Fibroblast of the aortic adventitia (primary cell): ENCODE measurements at places on chromosomes 11 and 22. TPM values are rescaled to one million over a fixed set of nuclear protein-coding genes. Genes with fewer than 3 reads are reported as not detected.

DNA sequence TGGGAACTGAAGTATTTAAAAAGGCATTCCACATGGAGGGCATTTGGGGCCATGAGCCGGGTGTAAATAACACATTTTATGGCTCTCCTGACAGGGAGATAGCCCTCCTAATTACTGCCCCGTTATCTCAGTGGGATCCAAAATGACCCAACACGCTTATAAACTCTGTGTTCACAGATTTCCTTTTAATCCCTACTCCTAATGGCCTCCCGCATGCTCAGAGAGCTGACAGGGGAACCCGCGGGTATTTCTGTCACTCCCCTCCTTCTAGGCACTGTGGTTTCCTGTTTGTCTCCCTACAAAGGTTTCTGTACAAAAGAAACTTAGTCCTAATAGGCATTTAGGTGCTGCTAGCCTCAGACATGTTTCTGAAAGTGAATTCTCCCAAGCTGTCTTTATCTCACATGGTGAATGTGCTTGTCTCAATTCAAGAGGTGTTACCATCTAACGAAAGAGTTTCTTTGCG, 202.8 kb upstream of the SEZ6L start:
- DNase-seq: no peak

GRCh38 chr11:487571-488021, 19.4 kb downstream of the RNH1 start:
- DNase-seq: no peak

DNA sequence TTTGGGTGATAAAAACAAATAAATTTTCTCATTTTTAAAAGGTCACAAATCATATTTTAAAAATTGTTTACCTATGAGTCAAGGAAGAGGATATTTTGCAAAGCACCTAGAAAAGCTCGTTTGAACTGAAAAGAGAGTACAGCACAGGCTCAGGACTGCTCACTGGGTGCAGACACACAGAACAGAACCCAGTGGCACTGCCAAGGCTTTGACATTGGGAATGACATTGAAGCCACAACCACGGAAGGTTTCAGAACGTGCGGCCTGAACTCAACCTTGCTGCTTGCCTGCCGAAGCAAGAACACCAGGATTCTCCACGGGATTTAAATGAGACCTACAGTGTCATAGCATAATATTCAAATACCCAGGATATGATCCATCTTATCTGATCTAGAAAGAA, 597.1 kb upstream of the B3GAT1 start:
- DNase-seq: no peak

DNA sequence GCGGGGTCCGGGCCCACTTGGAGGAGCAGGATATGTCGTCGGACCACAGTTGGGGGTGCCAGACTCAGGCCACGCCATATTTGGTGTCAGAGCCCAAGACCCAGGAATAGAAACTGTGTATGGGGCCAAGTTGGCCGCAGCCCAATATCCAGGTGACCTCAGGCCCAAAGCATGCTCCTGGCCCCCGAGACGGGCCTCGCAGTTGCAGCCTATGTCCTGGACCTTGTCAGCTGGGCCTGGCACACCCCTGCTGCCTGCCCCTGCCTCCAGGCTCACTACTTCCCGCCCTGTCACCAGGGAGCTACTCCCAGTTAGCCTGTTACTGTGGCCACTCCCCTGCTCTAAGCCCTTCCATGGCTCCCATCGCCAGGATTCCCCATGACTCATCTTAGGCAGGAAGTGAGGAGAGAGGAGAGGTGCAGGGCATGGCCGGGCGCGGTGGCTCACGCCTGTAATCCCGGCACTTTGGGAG, 23.1 kb downstream of the A4GALT start:
- DNase-seq: peak; percentile 82

DNA sequence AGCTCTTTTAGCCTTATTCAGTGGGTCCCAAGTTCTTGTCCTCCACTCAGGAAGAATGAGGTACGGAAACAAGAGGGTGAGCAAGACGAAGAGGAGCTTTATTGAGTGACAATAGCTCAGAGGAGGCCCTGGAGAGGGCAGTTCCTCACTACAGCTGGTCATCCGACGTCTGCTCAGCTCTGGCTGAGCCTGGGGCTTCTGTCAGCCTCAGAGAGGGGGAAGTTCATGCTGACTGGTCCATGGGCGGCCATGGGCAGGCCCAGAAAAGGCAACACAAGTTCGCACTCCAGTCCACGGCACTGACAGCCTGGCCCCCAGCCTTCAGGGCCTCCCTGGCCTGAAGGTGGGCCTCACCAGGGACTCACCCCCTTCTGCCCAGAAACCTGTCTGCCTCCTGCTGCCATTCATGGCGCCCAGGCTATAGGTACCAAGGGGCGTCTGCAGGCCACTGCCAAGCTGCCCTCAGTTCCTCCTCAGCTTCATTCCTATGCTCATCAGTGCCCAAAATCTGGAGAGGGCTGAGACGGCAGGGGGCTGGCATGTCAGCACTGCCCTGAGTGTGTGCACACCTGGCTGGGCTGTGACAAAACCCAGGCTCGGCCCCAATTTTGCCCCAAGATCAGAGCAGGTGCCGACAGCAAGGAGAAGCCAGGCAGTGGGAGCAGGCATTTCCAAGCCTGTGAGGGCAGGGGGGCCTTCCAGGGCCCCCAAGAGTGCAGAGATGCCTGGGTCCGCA, 21.7 kb upstream of the KIAA0930 start:
- no peak for DNase-seq

DNA sequence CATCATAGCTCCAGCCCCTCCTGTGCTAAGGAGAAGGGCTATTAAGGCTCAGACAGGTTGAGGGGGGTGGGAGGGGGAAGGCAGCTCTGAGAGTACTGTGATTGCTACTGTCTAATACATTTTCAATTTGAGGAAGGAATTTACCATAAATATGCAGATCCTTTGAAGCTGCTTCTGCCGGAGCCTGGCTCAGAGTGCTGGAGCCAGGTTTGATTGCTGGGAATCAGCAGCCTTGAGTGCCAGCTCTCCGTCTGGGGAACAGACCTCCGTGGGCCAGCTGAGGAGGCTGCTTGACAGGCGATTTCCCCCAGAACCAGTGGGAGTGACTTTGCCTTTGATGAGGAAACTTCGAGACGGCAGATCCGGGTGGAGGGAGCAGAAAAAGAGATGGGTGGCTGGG, 141.7 kb upstream of the TBCEL start:
- DNase-seq: no peak

GRCh38 chr11:82731691-82732277, 1.9 kb downstream of the FAM181B start:
- no peak for DNase-seq

DNA sequence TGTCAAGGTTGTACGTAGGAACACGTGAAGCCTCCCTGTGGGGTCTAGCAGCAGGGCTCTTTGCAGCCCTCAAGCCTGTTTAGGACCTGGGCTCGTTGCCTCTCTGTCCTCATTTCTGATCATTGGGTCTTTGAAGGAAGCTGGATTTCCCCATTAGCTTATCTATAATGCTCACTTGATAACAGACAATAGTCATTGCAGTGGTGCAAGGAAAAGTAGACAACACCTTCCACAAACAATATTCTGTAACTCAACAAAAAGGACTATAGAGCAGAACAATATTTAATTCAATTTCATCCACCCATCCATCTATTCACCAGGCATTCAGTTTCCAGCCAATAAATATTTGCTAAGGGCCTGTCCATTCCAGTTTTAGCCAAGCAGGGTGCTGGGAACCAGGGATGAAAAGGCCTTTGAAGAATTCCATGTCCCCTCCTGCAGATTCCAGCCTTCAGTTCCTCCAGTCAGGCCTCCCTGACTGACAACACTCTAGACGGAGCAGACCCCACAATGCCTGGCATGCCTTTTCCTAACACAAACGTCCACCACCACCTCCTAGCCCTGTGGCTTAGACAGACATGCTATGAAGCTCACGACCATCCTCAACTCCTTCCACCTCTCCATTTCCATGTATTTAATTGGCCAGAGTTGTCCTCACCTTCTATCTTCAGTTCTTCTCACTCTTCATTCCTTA, 12.7 kb upstream of the POLD3 start:
- no peak for DNase-seq

GRCh38 chr22:26357281-26357680, 71.8 kb upstream of the ASPHD2 start:
- DNase-seq: no peak

- peak; percentile 62 for DNase-seq
Observed at GRCh38 chr11:94305146-94305545, 766 bp downstream of the IZUMO1R start.

DNA sequence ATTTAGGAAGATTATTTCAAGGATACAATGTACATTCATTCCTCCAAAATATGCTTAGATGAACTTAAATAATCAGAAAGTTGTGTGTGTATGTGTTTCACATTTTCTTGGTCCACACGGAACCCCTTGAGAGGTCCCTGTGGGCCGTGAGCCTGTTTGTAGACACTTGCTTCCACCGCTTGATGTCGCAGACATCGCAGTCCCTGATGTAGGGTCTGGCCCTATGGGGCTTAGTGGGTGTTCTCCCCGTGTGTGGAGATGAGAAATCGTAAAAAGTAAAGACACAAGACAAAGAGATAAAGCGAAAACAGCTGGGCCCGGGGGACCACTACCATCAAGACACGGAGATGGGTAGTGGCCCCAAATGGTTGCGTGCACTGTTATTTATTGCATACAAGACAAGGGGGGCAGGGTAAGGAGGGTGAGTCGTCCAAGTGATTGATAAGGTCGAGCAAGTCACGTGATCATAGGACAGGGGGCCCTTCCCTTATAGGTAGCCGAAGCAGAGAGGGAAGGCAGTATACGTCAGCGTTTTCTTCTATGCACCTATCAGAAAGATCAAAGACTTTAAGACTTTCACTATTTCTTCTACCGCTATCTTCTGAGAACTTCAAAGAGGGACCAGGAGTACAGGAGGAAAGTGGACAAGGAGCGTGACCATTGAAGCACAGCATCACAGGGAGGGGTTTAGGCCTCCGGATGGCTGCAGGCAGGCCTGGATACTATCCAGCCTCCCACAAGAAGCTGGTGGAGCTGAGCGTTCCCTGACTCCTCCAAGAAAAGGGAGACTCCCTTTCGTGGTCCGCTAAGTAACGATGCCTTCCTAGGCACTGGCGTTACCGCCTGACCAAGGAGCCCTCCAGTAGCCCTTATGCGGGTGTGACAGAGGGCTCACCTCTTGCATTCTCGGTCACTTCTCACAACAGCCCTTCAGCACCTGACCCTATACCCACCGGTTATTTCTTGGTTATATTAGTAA, 1.2 kb upstream of the APOBEC3C start:
- DNase-seq: no peak

- DNase-seq: no peak
Observed at GRCh38 chr11:19869946-19870589, 157.4 kb downstream of the NAV2 start.

GRCh38 chr11:91857179-91857578, 367.4 kb upstream of the FAT3 start:
- DNase-seq: no peak

GRCh38 chr22:27785831-27786230, 15.7 kb downstream of the MN1 start:
- no peak for DNase-seq

GRCh38 chr11:69283446-69283845, 10.5 kb upstream of the MYEOV start:
- DNase-seq: no peak

DNA sequence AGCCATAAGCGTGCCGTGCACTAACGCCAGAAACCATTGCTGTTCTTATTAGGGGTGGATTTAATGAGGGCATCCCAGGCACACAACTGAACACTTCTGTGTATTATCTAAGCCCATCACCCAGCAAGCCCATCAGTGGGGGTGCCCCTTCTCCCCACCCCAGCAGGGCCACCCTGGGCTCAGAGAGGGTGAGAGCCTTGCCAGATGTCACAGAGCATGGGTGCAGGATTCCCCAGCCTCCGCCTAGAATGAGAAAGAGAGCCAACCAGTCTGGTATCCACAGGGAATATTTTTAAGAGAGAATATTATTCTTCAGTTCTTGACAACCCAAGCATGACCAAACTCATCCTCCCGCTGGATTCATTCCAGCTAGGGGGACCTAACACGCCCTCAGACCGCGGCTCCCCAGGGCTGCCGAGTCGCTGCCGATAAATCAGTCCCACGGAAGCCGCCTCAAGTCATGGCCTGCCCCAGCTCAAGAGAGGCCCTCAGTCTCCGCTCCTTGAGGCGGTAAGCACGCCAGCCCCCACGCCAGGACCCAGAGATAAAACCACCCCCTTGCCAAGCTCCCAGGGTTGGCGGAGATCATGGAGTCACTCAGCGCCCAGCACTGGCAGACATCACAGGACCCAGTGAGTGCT, 47.2 kb downstream of the MN1 start:
- DNase-seq: peak; percentile 34

DNA sequence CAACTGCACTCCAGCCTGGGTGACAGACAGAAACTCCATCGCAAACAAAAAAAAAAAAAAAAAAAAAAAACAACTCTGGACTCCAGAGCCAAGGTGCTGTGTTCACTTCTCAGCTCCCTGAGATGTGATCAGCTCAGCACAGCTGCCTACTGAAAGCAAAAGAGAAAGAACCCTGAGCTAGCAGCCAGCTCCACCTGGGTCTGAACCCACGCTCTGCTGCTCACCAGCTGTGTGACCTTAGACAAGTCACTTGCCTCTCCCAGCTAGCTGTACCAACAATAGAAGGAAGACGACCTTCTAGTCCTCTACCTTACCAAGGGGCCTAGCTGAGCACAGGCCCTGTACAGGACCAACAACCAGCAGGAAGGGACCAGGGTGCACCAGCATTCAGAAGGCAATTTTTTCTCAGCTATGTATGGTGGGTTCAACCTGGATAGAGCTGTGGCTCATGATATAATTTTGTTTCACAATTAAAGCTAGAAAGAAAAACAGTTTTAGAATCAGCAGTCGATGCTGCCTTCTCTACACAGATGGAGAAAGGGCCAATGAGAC, 3.8 kb downstream of the DGCR2 start:
- DNase-seq: no peak

DNA sequence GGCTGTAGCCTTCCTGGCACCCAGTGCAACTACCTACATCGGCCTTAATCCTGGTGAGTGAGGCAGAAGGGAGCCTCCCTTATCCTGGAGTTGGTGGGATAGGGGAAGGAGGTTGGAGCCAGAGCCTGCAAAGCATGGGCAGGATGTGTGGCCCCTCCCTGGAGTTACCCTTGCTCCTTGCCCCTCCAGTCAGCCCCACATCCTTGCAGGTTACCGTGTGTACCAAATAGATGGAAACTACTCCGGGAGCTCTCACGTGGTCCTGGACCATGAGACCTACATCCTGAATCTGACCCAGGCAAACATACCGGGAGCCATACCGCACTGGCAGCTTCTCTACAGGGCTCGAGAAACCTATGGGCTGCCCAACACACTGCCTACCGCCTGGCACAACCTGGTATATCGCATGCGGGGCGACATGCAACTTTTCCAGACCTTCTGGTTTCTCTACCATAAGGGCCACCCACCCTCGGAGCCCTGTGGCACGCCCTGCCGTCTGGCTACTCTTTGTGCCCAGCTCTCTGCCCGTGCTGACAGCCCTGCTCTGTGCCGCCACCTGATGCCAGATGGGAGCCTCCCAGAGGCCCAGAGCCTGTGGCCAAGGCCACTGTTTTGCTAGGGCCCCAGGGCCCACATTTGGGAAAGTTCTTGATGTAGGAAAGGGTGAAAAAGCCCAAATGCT, 3.9 kb downstream of the SMPD1 start:
- no peak for DNase-seq

GRCh38 chr11:688681-689080, 6.3 kb downstream of the DEAF1 start:
- no peak for DNase-seq

Gene ZC3H7B
- 33.3 and 45.9 TPM in 2 replicates for total RNA-seq

Gene ESAM
- total RNA-seq: 0.36 and 1.5 TPM in 2 replicates

Gene NAV2
- total RNA-seq: 6.5 and 44.6 TPM in 2 replicates

Gene SLC22A12
- not detected in 2 replicates for total RNA-seq

Gene IGLL1
- total RNA-seq: not detected in 2 replicates
